ENCODE measurements at places on chromosomes 5 and 9.

DNA sequence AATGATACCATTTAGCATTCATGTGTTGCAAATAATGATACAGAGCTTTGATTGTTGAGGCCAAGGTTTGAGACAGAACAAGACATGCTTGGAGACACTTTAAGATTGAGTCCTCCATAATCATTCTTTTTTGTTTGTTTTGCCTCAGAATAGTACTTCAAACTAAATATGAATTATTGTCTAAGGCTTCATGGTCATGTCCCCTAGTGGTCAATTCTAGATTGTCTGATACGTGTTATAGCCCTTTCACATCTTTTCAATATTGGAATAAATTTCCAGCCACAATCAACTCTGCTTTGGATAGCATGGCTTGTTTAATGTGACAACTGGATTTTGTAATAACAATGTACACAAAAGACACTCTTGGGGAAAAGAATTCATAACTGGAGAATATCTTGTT lies 64.2 kb downstream of the PRLR start:
- no peak for DNase-seq

- DNase-seq, result no peak
These were observed 616 bp downstream of the VCAN start for GRCh38 chr5:83472213-83472507.

DNA sequence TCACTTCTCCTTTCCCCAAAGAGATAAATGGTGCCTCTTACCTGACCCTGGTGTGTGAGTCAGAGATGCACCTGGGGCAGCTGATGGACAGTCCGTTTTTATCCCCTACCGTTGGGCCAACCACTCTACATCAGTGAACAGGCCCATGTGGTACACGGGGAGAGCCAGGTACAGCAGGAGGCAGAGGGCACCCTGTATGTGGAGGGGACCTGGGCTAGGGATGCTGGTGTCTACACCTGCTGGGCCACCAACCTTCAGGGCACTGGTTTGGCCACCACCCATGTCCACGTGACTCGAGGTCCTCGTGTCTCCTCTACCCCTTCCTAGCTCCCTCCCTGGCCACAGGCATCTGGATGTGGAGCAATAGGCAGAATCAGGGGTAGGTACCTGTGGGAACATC lies 22.7 kb upstream of the ANXA6 start:
- no peak for DNase-seq

GRCh38 chr9:137610944-137611343 lies 5.5 kb downstream of the ARRDC1 start:
- DNase-seq, result no peak

- no peak for DNase-seq
These were observed 197.1 kb downstream of the MEF2C start for GRCh38 chr5:88685591-88686541.

DNA sequence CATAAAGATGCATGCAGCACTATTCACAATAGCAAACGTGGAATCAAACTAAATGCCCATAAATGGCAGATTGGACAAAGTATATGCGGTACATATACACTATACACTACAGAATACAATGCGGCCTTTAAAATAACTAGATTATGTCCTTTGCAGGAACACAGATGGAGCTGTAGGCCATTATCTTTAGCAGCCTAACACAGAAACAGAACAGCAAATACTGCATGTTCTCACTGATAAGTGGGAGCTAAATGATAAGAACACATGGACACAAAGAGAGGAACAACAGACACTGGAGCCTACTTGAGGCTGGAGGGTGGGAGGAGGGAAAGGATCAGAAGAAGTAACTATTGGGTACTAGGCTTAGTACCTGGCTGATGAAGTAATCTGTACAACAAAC lies 758.2 kb downstream of the TLE1 start:
- no peak for DNase-seq

DNA sequence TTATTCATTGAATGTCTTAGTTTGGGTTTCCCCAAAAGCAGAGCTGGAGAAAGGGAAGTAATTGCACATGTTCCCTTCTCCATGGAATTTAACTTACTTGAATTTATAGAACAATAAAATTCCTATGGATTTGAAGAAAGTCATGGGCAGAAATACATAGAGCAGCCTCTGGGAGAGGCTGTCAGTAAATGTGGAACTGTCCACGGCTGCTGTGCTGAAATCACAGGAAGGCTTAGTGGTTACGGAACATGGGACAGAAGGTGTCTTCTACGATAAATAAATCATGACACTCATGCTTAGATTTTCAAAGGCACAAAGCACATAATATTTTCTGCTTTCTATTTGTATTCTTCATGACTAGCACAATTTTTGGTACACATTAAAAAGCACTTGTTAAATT lies 440.6 kb upstream of the IZUMO3 start:
- no peak for DNase-seq

- no peak for DNase-seq
These were observed 338.0 kb upstream of the IRX4 start for GRCh38 chr5:2220741-2221140.

GRCh38 chr9:89943728-89944127 lies 338.9 kb downstream of the GADD45G start:
- DNase-seq, result no peak

DNA sequence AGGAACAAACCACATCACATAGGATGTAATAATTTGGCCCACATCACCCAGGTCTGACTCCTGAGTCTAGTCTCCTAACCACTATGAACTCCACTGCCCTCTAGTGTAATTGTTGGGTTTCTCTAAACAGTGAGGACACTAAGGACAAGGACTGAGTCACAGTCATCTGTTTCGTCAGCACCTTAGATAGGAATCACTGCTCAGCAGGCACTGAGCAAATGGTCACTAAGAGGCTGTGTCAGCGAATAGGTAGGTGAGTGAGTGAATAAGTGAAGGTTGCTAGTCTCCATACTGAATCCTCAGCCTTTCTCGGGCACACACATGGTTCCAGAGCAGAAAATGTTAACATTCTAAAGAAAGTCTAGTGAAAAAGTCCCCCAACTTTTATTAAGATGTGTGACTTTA lies 278.6 kb downstream of the SPOCK1 start:
- no peak for DNase-seq

DNA sequence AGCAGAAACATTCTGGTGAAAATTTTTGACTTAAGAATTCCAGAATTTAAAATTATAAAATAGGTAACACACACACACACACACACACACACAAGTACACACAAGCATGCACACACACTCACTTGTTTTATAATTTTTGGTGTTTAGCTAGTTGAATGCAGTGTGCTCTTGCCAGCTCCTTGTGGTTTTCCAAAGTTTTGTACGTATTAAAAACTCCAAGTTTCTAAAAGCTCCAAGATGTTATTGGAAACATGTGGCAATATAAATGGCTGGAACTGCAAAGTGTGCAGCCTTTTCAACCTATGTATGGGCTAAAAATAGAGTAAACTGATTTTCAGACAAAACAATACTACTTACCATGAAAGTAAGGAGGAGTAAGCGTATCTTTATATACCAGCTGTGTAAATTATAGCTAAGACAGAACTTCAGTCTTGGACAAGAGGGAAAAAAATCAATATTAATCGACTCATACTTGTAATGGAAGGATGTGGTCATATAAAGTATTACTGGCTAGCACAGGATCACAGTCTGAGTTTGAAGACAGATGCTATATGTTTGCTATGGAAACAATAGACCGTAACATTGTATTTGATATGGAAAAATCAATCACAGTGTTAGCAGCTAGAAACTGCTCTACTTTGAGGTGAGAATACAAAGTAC lies 727.1 kb upstream of the GRAMD2B start:
- no peak for DNase-seq

GRCh38 chr9:125687163-125687863 lies 19.7 kb downstream of the MAPKAP1 start:
- no peak for DNase-seq

GRCh38 chr5:93674866-93675459 lies 66.4 kb downstream of the POU5F2 start:
- no peak for DNase-seq

DNA sequence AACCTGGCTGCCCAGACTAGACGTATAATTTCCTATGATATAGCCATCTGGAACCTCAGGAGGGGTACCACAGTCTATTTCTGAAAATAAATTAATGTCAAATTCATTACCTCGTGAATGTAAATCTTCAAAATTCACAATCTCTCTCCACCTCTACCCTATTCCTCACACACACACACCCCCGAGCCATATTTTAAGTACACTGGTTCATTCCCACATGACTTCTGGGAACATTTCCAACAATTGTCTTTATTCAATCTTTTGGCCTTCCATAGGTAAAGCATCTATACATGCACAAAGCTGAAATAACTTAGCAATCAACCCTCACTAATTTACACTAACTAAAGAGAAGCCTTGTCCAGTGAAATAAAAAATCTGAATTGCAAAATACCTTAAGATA lies 32.7 kb downstream of the SUSD1 start:
- no peak for DNase-seq

- DNase-seq, result no peak
These were observed 11.0 kb upstream of the HAVCR1 start for GRCh38 chr5:157069949-157070348.

DNA sequence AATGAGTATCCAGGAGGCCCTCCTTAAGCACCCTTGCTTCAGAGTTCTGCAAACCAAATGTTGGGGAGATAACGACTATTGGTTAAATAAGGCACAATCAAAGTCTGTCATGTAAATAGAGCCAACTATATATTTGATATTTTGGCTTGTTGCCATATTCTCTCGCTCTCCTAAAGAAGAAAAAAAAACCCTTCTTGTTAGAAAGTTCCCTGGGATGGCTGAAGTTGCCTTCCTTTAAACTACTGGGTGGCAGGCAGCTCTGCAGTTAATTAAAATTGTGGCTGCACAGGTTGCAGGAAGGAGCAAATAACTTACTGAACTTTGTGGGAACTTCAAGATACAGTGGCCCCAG lies 227.0 kb upstream of the ANKRD55 start:
- DNase-seq, result no peak

GRCh38 chr5:168282120-168282519 lies 9.3 kb upstream of the WWC1 start:
- DNase-seq, result no peak

DNA sequence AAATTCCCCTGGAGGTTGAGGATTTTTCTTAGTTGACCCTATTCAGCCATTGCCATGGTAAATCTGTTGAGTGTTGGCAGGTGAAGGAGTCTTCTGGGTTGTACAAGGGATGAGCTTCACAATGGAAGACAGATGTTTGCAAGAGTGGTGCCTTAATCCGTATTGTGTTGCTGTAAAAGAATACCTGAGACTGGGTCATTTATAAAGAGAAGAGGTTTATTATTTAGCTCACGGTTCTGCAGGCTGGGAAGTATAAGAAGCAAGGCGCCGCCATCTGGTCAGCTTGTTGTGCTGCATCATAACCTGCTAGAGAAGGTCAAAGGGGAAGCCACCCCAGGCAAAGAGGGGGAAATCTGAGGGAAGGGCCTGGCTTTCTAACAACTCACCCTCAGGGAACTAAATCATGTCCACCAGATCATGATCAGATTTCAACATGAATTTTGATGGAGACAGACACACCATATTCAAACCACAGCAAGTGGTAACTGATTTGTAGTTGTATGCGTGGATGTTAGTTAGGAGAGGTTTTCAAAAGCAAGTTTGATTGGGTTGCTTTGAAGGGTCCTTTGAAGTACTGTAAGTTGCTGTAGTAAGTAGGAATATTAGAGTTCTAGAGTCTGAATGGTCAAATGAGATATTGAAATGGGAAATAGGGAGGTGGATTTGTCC lies 2.5 kb downstream of the TNPO1 start:
- peak; percentile 60 for DNase-seq

- DNase-seq, result no peak
These were observed 27.2 kb downstream of the NEUROG1 start for GRCh38 chr5:135508496-135509005.

DNA sequence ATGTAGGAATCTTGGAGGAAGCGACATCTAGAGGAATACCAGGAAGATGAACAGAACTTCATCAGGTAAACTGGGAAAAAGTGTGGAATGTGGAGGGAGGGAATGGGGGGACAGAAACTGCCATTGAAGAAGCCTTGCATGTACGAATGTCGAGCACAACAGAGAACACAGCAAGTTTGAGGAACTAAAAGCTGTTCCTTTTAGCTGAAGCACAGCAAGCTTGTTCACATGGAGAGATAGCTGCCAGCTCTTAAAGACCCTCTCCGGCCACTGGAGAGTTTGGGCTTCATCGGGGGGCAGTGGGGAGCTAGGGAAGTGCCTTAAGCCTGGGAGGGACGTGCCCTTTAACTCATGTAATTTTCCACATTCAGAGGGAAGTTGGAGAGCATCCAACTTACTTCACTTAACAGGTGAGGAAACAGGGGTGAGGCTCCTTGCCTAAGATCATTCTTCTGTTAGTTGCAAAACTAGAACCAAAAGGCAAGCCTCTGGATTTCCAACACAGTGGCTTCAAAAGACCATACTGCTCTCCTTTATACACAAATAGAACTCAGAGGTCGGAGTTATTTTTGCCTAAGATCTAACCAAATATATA lies 2.3 kb upstream of the CYFIP2 start:
- no peak for DNase-seq

DNA sequence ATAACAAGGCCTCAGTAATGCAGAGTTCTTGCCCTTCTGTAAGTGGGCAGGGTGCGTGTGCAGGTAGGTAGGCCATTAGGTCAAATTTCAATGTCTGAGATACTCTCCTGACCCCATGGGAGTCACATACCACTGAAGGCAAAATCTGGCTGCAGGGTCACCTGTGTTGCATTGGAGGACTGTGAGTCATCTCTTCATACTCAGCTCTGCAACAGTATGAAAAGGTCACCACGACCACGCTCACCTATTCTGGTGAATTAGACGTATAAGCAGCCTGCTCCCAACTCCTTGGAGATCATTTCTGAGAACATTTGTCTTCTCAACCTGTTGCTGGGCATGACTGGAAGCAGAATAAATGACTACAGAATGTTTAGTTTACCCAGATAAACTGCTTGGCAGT lies 599.8 kb downstream of the PDE4D start:
- DNase-seq, result peak; percentile 11

DNA sequence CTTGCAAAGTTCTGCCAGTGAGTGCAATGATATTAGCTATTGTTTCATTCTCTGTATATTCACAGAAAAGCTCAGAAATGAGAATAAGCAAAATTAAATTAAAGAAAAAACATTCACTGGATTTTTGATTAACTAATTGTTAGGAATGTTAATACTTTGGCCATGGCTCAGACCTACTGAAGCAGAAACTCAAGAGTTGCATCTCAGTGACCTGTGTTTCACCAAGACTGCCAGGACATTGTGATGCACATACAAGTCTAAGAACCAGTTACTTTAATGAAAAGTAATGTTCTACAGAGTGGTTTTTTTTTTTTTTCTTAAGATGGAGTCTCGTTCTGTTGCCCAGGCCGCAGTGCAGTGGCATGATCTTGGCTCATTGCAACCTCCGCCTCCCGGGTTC lies 464.9 kb upstream of the NMUR2 start:
- no peak for DNase-seq

- DNase-seq, result no peak
These were observed 246.3 kb downstream of the LRRC70 start for GRCh38 chr5:62824936-62825335.

GRCh38 chr5:463952-464351 lies 21.0 kb downstream of the EXOC3 start:
- peak; percentile 57 for DNase-seq

All from stimulated activated naive CD8-positive, alpha-beta T cell treated with anti-CD3 and anti-CD28 coated beads, Interleukin-15, Interleukin-2, amounts not matched to agents 100 U/mL and 50 U/mL, for 24 hours (primary cell).